H4 (cell line): ENCODE measurements at places on chromosomes 7 and 10.

GRCh38 chr7:95545007-95545615 lies 51.2 kb downstream of the PDK4 start:
- peak; percentile 71 for DNase-seq

DNA sequence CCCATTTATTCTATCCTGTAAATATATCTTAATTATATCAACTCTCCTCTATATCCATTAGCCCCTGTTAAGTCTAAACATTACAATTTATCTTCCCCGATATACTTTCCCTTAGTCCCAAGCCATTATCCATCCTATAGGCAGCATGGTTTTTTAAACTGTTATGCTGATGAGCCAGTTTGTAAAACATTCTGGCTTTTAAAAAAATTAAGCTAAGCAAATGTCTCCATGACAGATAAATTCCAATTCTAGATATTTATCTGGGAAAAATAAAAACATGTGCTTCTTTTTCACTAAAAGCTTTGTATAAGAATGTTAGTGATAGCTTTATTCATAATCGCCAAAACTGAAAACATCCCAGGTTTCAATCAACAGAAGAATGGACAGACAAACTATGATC lies 183.2 kb upstream of the GNAI1 start:
- DNase-seq, result no peak

DNA sequence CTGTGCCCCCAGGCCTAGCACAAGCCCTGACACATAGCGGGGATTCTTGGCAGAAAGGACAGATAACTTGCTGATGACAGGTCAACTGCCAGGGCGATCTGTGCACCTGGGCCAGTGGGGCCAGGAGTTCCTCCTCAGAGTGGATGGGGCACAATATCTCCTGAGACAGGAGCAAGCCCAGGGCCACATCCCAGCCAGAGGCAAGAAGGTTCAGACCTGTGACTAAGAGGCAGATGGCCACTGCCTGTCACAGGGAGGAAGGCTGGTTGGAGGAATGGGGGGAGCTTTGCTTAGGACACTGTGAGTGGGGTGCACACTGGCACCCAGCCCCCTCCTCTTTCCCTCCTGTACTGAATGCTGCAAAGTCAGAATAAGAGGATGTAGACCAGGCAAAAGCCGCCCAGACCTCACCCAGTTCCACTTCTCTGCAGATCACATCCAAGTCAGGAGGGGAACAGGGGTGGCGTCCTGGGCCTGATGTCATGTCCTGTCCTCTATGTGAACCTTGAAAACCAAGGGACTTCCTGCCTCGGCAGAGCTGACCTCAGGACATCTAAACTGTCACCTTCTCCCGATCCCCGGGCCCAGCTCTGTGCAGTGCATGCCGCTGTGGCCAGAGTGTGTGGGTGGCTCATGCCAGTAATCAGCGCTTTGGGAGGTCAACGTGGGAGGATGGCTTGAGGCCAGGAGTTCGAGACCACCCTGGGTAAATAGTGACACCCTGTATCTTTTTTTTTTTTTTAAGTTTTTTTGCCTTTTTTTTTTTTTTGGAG lies 1.3 kb downstream of the GUSB start:
- peak; percentile 70 for DNase-seq

DNA sequence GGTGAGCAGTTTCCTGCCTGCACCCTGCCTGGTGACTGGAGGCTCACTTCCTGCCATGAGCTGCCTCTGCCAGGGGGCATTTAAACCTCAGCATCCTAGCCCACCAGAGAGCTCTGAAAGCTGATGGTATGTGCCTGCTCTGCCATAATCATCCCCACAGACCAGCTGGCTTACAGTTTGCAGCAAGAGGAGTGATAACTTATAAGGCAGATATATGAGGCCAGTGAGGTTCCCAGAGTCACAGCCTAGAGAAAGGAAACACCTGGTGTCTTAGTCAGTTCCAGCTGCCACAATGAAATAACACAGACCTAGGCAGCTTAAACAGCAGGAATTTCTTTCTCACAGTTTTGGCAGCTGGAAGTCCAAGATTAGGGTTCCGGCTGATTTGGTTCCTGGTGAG lies 232.0 kb downstream of the PAXIP1 start:
- no peak for DNase-seq

DNA sequence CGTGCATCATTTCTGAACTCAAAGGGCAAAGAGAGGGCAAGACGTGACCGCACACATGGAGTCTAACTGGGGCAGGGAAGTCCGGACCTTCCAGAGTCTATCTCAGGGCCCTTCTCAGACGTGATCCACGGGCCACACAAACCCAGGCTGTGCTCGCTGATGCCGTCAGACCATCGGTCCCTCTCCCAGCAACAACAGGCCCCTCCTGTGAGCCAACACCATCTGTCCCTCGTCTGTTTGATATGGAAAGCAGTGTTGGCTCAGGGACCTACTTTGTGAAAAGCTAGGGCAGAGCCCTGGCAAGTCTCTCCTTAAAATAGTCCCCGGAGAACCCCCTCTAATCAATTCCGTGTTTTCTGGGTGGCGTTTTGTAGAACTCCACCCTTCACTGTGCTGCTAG lies 208.8 kb downstream of the TCERG1L start:
- no peak for DNase-seq
